ENCODE measurements at places on chromosomes 6 and 20.

GRCh38 chr20:37383229-37383989 is 37.5 kb downstream of the SRC start:
- no peak for DNase-seq

- DNase-seq: no peak
These were observed 5.9 kb upstream of the CST7 start for GRCh38 chr20:24943196-24943595.

DNA sequence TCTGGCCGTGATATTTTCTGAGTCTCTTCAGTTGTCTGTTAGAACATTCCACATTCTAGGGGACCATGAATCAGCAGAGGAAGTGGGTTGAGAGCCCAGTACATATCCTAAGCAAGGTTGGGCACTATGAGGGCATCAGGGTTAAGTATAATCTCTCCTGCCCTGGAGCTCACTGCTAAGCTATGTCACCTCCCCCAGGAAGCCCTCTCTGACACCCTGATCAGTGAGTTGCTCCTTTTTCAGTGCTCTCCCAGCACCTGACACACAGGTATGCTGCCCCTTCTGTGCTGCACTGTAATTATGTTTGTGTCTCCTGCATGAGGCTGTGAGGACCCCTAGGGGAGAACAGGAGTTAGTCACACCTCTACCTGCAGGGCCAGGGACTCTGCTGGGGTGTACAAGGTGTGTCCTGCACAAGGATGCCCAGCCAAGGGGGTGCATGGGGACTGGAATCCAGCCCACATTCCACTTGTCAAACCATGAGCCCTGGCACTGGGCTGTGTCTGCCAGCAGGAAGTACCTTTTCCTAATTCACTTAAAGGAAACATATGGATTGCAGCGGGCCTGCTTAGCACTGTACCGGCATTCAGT is 3.9 kb downstream of the RAB44 start:
- DNase-seq: no peak

GRCh38 chr6:159886270-159886669 is 4.5 kb upstream of the MAS1 start:
- DNase-seq: no peak

GRCh38 chr6:43722920-43723545 is 35.4 kb upstream of the MRPS18A start:
- DNase-seq: no peak

- DNase-seq: no peak
These were observed 95.6 kb downstream of the SNAP25 start for GRCh38 chr20:10314198-10314597.

- no peak for DNase-seq
These were observed 7.9 kb upstream of the MYT1 start for GRCh38 chr20:64156136-64156885.

- DNase-seq: no peak
These were observed 317.8 kb upstream of the NT5E start for GRCh38 chr6:85132091-85132490.

DNA sequence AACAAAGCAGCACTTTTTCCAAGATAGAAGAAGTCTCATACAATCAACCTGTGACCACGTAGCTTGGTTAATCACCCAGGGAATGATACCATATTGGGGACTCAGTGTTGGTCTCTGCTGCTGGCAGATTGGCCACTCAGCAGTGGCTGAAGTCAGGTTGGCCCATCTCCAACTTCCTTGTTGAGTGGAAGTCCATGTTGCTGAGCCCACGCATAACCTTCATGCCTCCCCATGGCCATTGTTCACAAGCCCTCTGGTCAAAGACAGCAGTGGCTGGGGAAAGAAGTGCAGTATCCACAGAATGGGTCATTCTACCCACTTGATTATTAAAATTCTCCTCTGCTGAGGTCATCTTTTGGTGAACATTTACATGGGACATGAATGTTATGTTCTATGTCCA is 38.5 kb downstream of the PKIB start:
- no peak for DNase-seq

DNA sequence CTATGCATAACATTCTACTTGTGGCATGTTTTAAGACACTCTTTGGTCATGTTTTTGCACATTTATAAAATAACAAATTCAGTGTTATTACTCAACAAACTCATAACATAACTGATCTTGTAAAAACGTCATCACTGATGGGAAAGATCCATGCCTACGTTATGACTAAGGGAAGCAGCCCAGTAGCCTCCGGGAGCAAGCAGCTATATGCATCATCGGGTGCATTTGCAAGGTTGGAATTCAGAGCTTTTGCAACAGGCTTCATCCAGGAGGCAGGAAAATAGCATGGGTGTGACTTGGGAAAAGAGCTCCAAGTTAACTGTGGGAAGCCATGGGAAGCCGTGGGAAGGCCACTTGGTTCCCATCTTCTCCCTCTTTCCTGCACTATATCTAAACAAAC is 271.6 kb upstream of the SGK1 start:
- no peak for DNase-seq

- DNase-seq: no peak
These were observed 808 bp downstream of the SDC4 start for GRCh38 chr20:45347297-45347935.

DNA sequence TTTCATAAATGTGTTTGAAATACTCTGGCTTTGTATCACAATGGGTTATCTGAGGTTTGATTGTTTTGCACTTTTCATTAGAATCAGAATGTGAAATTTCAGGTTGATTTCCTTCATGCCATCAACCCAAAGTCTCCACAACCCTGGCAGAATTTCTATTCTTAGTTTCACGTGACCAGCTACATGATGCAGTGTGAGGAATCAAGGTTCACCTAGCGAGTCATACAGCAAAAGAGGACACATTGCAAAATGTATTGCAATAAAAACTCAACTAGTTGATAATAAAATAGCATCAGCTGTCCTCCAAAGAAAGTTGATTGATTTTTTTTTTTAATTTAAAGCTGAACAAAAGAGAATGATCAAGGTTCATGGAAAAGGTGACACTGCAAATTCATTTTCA is 2.2 kb downstream of the HAO1 start:
- no peak for DNase-seq

- DNase-seq: no peak
These were observed 13.4 kb downstream of the SIGLEC1 start for GRCh38 chr20:3699037-3699436.

GRCh38 chr20:32962053-32962452 is 42.2 kb downstream of the SUN5 start:
- no peak for DNase-seq

DNA sequence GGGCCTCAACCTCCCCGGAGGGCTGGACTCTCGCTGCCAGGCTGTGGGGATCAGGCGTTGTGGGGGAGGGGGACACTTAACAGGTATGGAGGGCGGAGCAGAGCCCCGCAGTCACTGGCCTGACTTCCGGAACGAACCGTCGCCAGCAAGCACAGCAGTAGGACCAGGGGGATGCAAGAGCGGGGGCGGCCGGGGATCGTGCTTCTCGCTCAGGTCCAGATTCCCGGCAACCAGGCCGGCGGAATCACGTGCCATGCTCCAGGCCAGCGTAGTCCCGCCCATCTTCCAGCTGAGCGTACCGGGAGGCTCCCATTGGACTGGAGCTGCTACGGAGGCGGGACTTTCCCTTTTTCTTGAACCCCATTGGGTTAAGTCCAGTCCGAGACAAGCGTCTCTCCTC is 10.0 kb upstream of the POU5F1 start:
- DNase-seq: peak; percentile 84

DNA sequence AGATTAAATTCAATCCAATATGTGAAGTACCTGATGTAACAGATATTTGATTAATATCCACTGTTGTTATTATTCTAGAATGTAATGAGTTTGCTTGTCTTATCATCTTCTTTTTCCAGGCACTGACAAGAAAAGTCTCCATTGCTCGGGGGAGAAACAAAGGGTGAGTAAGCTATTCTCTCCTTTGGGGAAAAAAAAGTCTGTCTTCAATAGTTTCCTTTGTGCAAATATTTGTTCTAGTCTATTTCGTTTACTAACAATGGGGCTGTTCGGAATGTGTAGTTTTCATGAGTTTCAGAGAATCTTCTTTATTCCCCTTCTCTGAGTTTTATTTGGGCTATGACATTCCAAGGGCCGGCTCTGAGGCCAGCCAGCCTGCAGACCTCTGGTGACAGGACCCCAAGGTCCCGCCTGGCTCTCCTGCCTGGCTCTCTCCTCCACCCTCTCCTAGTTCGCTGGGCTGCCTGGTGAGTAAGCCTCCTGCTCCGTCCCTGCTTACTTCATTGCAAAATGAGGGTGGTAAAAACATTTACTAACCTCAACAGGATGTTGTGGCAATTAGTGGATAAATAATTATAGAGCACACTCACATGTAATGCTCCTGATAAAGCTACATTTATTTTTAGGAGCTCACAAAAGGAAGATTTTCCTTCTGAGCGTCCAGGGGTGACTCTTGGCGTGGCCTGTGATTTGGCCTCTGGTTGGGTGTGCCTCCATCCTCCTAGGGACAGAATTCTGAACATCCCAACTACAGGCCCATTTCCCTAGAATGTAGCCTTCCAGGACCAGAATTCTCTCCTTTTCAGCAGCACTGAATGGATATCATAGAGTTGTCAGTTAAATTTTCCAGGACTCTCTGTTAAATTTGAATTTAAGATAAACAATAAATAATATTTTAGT is 43.1 kb upstream of the SNX9 start:
- DNase-seq: no peak

GRCh38 chr6:162198076-162198475 is 529.5 kb downstream of the PRKN start:
- no peak for DNase-seq

- DNase-seq: peak; percentile 98
These were observed 3.5 kb downstream of the SDCBP2 start for GRCh38 chr20:1325173-1326030.

DNA sequence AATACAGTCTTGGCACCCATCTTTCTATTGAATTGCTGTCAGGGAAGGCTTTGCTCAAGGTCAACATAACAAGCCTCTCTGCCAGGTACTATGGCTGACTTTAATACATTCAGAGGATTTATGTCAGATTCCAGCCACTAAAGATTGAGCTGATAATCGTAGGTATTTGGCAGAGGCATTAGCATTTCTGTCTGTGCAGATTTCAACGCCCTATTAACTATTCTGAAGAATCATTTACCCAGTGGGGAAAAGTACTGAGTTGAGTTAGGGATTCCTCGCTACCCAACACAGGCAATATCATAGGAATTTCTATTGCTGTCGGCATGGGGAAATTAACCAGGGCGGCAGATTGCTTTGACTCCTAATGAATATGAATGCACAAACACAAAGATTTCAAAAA is 233.7 kb upstream of the SPTLC3 start:
- DNase-seq: no peak

GRCh38 chr6:108676555-108676954 is 115.8 kb downstream of the FOXO3 start:
- DNase-seq: no peak

DNA sequence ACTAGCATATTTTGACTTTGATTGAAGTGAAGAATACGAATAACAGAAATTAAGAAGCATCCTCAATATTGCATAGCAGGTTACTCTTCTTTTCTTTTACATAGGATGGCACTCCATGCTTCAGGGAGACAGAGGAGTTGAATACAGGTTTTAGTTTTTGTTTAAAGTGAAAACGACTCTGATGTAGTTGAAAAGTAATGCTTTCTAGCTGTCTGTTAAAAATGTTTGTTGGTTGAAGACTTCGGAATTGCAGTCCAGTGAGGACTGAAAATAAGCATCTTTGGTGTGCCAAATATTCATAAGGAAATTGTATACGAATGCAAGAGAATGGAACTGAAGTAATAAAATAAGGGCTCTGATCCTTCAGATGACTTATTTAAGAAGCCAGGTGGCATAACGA is 618 bp upstream of the SLC16A10 start:
- no peak for DNase-seq

GRCh38 chr6:73521351-73521985 is 636 bp upstream of the EEF1A1 start:
- peak; percentile 85 for DNase-seq

DNA sequence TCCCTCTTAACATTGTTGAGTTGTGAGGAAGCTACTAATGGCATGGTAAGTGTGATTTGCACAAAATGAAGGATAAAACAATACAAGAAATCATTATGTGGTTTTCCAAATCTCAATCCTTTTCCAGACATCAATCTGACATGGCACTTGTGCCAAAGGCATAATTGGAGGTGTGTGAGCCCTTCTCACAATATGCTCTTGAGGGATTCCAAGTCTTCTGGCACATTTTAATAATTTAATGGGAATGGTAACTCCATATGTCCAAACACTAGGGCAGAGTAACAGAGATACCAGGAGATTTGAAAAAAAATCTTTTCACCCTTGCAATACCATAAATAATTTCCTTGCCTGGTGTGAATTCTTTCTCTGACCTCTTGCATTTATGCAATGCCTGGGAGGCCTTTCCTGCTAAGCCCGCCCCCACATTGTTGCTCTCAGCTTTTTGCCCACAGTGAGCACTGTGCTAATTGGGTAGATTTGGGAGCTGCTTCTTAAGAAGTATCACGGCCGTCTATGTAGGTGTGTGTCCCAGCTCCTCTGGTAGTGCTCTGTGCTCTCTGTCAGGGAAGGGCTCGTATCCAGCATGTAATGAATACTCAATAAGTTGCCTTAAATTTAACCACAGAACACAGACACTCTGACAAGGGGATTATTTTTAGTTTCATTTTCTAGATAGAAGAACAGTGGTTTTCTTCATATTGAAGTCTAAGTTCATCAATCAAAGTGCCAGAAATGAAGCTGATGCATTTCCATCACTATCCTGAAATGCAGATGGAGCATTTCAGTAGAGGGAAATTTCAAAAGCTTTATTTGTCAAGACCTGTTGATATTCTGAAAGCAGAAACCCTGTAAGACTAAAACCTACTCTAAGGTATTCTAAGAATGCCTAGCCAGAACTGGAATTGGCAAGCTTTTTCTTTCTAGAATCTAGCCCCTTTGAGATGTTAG is 54.4 kb upstream of the CEP85L start:
- DNase-seq: peak; percentile 27

- no peak for DNase-seq
These were observed 17.7 kb upstream of the CCDC167 start for GRCh38 chr6:37517411-37517812.

- DNase-seq: no peak
These were observed 15.3 kb downstream of the TRPC4AP start for GRCh38 chr20:35077341-35077740.

DNA sequence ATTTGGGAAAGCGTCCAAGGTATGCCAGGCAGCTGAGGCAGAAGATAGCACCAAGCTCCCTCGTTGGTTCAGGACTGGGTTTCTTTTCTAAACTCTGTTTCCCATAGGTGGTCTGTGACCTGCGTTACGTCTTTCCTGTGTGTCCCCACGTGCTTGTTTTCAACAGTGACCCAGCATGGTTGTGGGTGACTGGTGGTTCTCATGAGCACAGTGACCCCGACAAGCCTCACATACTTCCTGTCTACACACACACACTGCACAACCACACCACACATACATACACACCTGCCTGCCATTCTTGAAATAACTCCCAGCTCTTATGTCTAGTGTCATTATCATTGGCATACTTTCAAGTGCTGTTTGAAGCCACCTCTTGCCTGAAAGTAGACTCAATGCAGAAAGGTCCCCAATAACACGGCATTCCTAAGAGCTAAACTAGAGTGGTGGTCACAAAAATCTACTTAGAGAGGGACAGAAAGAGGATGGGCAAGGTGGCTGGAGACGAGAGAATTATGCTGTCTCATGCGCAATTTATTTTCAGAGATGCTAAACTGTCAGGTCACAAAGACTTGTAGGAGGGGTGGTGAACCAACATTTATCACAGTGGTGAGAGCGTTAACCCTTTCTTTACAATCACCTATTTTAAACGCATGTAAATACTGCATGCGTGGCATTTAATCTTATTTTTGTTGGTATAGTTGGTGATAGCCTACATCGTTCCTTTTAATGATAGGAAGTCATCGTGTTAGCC is 66.7 kb downstream of the GCNT2 start:
- DNase-seq: no peak

- no peak for DNase-seq
These were observed 97.5 kb downstream of the PTPRK start for GRCh38 chr6:128422871-128423270.

- no peak for DNase-seq
These were observed 1.5 kb upstream of the NINL start for GRCh38 chr20:25586877-25587276.
